ENCODE measurements at places on chromosomes 3 and 15.
A peak's percentile ranks its signal among the peaks of the same experiment; 100 is the strongest.

DNA sequence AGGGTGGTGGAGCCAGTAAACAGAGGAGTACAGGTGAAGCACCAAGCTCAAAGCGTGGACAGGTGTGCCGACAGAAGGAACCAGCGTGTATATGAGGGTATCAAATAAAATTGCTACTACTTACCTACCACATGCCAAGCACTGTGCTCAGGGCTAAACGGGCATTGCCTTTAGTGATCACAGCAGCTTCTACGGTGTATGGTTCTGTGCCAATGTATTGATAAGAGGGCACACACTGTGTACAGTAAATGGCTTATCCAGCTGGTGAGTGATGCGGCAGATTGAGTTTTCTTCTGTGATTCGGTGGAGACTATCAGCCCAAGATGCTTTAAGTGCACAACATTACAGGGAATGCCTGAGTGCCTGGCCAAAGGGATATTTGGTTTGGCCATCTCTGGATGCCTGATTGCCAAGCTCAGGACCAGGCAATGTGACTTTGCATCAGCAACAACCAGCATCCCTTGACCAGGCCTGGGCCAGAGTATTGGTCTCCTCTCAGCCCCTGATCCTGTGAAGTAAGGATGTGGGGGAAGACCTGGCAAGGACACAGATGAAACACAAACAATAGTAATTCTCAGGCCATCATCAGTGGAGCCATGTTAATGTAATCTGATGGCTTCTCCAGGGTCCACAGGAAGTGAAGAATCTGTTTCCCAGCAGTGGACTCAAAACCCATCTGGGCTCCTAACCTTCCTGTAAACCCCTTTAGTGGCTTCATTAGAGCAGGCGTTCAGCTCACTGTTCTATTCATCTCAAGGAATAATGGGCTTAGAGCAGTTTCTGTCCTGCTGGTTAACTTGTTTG is 14.1 kb downstream of the STARD5 start:
- no peak for DNase-seq

DNA sequence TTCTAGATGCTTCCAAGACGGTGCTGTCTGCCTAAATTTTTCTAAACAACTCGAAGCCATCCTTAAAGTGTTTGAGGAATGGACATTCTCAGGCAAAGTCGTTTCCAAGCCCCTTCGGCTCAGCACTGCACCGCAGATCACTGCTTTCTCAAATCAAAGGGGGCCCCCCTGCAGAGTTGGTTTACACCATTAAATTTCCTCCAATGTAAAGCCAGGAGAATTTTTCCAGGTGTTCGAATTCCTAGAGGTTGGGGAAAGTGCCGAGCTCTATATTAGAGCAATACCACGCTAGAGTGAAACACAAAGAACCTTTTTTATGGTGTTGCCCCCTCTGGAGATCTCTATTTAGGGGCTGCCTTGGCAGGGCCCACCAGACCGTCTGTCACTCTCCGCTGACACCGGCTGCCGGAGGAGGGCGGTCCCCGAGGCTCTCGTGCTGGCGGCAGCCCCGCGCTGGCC is 277.9 kb upstream of the NR2F2 start:
- DNase-seq: no peak

DNA sequence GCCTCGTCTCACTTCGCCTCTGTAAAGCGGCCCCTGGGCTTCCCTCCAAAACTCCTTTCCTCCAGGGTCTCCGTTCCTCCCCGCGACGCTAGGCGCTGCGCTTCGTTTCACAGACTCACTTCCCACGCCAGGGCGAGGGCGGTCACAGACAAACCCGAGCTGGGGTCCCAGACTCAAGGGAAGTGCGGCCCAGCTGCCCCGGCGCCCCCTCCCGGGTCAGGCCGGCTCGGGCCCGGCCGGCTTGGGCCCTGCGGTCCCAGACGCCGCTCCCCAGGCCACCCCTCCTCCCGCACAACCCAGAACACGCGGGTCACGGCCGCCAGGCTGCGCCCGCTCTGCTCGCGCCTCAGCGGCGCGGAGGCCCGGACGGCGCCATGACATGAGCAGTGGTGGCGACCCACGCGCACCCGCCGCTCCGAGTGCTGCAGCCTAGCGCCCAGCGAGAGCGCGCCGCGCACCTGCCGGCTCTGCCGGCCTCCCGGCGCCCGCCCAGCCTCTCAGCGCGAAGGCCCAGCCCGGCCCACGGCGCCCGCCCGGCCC is 547 bp downstream of the NUP210 start:
- DNase-seq: peak; percentile 39

GRCh38 chr3:155702745-155703591 is 41.9 kb downstream of the PLCH1 start:
- no peak for DNase-seq

- peak; percentile 61 for DNase-seq
These were observed 1.4 kb downstream of the LOXL1 start for GRCh38 chr15:73927476-73928240.
